Fibroblast of mammary gland (primary cell): ENCODE measurements at places on chromosomes 4 and X.

- peak; percentile 37 for DNase-seq
Observed at GRCh38 chr4:10619220-10619619, 65.3 kb downstream of the CLNK start.

GRCh38 chr4:133775881-133776280, 425.7 kb downstream of the PABPC4L start:
- peak; percentile 35 for DNase-seq

GRCh38 chr4:74328501-74328900, 20.2 kb downstream of the EPGN start:
- DNase-seq: no peak

DNA sequence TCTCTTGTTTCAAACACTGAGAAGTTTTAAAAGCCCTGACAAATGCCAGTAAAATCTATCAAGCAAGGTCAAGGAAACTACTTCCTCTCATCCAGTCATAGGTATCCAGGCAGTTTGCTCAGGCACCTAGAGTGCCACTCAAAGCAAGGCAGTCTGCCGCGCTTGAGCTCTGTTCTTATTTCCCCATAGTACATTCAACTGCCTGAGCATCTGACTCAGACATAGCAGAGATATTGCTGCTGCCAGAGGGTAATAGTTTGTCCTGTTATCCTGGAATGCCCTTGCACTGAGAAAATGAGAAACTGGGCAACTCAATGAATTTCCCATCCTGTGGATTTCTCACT, 16.1 kb upstream of the ATP8A1 start:
- DNase-seq: peak; percentile 38

DNA sequence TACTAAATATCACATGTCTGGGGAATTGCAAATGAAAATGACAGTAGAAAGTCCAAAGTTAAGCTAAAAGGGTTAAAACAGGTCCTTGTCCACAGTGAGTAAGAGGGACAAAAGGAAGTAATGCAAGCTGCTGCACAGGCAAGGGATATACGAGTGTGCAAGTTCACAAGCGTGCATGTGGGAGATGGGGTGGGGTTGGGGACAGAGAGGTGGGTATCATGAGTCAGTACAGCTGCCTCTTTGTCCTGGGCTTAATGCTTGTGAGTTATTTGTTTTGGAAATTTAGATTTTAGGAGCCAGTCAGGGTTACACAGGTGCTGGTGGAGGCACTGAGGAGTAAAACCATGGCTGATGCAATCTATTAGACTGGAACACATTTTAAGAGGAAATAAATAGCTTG, 3.3 kb upstream of the GPRASP2 start:
- DNase-seq: no peak

GRCh38 chrX:101419489-101419888, 11.5 kb downstream of the HNRNPH2 start:
- DNase-seq: no peak

- DNase-seq: peak; percentile 7
Observed at GRCh38 chr4:107317611-107318010, 281.5 kb upstream of the DKK2 start.

- DNase-seq: no peak
Observed at GRCh38 chr4:156169861-156170260, 216.2 kb upstream of the CTSO start.

- DNase-seq: peak; percentile 6
Observed at GRCh38 chr4:139736274-139736660, 70.6 kb downstream of the MGST2 start.

GRCh38 chr4:15584785-15585184, 70.4 kb downstream of the FBXL5 start:
- no peak for DNase-seq

- DNase-seq: no peak
Observed at GRCh38 chr4:6345096-6345830, 75.6 kb downstream of the WFS1 start.

GRCh38 chr4:185529413-185529812, 5.9 kb downstream of the PDLIM3 start:
- no peak for DNase-seq

DNA sequence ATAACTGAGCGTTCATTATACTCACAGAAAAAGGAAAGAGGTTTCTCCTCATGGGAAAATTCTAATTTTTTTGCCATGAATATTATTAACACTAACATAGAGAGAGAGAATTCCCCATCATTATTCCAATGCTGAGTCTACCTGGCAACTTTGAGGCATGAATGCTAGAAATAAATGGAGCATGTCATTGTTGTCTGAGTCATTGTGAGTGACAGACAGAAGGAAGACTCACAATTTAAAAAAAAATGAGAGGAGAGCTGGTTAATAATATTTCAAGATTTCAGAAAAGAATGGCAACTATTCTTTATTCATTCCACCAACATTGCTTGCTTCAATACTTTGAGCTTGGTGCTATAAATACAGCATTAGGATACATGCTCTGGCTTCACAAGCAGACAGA, 170.4 kb upstream of the HS3ST1 start:
- no peak for DNase-seq

GRCh38 chr4:175346376-175346775, 428.2 kb downstream of the ADAM29 start:
- peak; percentile 37 for DNase-seq

- DNase-seq: no peak
Observed at GRCh38 chr4:41064953-41065352, 149.4 kb downstream of the APBB2 start.

DNA sequence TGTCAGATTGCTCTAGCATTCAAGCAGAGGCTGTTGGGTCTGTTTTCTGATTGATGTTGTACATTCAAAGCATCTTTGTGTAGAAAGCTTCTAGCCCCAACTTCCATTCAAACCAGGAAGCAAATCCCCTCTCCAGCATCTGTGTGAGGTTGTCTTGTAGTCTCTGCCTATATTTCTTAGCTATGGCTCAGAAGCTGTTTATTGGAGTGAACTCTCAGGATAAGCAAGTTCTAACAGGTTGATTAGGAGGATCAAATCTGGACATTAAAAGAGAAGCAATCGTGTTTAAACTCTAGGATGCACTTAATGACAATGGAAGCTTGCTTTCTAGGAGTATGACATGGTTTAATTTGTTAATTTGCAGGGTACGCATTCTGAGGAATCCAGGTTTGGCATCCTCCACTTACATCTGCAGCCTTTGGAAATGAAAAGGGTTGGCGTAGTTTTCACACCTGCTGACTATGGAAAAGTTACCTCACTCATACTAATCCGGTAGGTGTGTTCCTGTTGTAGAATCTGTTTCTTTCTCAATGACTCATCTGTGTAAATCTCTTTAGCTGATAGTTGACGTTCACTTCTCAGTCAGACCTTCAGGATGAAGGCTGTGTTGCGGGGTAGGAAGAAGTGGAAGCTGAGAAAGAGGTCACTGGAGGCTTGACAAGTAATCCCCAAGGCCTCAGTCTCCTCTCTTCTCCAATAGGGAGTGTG, 88.0 kb upstream of the TLR2 start:
- DNase-seq: no peak

- DNase-seq: no peak
Observed at GRCh38 chr4:100936661-100937375, 410.5 kb downstream of the PPP3CA start.

DNA sequence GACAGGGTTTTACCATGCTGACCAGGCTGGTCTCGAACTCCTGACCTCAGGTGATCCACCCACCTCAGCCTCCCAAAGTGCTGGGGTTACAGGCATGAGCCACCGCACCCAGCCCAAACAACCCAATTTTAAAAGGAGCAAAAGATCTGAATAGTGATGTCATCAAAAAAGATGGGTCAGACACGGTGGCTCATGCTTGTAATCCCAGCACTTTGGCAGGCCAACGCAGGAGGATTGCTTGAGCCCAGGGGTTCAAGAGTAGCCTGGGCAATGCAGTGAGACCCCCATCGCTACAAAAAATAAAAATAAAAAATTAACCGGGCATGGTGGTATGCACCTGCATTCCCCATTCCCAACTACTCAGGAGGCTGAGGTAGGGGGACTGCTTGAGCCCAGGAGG, 6.1 kb downstream of the ELF2 start:
- DNase-seq: no peak

DNA sequence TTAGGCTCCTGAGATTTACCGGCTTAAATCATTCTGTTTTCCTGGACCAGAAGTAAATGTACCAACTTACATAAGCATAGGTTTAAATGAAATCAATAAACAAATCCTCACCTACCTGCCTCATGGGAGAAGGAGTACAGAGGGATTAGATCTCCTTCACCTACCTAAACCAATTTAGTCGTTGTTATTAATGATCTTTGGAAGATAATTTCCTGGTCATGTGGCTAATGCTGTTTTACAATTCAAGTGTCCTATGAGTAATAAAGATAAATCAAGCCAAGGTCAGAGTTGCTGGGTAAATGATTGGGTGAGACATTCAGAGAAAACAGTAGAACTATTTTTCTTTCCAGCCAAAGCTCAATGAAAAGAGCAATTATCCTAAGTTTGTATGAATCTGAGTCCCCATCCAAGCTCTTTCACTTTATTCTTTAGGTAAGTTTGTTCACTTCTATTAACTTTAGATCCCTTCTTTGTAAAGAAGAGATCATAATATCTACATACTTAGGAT, 423.0 kb upstream of the FAM241A start:
- no peak for DNase-seq

DNA sequence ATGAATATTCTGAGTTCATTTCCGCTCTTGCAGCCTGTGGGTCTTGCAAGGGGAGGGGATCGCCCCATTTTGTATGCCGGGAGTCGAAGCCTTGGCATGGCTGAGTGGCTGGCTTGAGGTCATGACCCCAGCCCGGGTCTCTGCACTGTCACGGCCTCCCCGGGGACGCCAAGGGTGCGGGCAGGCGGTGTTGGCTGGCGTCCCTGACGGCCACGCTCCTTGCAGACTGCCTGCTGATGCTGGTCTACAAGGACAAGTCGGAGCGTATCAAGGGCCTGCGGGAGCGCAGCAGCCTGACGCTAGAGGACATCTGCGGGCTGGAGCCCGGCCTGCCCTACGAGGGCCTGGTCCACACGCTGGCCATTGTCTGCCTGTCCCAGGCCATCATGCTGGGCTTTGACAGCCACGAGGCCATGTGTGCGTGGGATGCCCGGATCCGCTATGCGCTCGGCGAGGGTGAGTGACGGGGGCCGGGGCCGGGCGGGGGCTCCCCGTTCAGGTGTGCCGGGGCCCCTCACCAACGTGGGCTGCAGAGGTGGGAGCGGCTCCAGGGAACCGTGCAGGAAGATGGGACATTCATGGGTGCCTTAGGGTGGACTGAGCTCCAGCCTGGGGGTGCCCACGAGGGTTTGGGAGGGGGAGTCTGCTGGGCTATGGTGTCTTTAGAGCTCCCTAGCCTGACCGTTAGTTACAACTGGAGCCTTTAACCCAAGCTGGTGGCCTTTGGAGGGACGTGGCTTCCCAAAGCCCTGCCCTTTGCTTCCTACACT, 10.3 kb downstream of the DOK7 start:
- no peak for DNase-seq

DNA sequence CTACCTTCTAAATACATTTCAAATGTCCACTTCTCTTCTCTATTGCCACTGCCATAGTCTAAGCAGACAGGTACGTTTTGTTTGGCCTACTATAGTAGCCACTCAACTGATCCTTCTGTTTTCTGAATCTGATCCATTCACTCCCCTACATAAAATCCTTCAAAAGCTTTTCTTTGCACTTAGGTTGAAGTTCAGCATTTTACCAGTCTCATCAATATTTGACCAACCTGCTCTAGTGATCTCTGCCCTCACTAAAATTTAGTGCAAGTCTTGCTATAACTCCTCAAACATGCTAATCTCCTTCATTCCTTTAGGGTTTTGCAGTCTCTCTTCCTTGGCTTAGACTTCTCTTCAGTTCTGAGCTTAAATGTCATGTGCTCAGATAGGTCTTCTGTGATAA, 33.4 kb downstream of the EGF start:
- DNase-seq: no peak

DNA sequence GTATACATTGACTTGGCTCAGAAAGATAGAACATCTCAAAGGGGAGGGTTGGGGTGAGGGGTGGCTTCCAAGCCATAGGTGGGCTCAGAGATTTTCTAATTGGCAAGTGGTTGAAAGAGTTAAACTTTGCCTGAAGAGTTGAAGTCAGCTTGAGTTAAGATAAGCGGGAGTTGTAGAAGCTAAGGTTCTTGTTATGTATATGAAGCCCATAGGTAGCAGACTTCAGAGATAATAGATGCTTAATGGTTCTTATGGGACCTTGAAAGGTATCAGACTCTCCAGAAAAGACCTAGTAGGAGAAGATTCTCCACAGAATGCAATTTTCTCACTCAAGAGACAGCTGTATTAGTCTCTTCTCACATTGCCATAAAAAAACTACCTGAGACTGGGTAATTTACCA, 599.1 kb upstream of the CPEB2 start:
- DNase-seq: no peak

DNA sequence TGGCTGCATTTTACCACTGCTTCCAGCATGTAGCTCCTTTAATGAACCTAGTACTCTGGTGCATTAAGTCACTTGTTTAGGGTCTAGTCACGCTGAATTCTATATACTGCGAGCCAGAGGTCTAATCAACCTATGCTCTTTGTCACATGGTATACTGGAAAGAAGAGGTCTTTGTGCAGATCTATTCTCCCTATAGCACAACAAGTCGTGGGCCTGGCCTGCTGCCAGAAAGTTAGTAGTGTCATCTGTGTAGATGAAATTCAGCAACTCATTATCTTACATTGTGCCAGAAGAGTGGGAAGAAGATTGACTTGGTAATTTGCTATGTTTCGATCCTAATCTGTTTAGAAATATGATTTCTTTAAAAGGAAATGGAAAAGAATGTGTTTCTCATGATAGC, 80.8 kb downstream of the AWAT2 start:
- no peak for DNase-seq

DNA sequence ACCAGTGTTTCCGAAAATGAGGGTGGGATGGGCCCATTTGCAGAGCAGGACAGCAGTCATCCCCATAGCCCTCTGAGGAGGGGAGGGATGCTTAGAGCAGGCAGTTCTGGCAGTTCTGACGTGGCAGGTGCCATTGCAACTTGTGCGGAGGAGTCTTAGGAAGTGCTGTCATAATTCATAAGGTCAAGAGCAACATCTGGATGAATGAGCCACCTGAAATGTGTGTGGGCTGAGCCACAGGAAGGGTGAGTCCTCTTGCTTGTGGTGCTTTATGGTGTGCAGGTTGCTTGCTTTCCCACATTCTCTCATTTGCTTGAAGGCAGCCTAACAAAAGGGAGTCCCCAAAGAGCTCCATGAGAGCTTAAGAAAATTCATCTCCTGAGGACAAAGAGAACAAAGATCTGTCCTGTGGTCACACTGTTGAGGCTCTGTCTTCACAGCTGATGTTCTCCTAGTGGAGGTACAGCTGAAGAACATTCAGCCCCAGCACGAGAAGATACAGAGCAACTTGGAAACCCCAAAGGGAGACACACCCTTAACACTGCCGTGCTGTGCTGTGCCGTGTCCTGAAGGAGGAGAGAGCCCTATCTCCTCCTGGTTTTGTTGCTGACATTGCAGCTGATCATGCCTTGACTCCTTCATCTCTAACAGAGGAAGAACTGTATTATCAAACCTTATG, 60.3 kb downstream of the DLG3 start:
- DNase-seq: no peak

DNA sequence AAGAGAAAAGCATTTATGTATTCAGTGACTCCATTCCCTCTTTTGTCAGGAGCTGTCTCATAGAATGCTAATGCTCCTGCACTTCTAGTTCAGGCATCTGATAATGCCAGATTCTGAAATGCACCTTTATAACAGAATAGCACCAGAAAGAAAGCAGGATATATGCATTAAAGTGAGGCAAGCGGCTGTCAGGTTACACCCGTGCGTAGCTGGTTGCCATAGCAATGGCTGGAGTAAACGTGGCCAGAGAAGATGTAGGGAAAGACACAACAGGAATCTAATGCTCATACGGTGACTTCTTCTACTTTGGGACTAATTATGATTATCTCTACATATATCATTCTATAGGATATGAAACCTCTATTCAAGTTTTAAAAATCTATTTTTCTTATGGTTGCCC, 5.9 kb downstream of the EMCN start:
- DNase-seq: no peak
